Fibroblast of skin of right biceps (primary cell): ENCODE measurements at places on chromosomes 4 and X.

DNA sequence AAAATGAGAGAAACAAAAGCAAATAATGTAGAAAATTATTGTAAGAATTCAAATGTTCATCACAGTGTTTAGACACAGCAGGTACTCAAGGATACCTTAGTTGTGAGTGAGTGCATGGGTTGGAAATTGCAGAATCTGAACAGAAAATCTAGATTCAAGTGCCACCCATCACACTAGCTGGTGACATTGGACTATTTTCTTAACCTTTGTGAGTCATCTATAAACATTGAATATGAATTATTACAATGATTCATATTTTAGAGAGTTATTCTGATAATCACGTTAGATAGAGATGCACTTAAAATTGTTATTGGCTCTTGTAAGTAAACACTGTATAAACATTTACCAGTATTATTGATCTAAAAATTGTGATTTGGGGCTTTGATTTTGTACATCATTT lies 1113.1 kb downstream of the STIM2 start:
- no peak for DNase-seq

DNA sequence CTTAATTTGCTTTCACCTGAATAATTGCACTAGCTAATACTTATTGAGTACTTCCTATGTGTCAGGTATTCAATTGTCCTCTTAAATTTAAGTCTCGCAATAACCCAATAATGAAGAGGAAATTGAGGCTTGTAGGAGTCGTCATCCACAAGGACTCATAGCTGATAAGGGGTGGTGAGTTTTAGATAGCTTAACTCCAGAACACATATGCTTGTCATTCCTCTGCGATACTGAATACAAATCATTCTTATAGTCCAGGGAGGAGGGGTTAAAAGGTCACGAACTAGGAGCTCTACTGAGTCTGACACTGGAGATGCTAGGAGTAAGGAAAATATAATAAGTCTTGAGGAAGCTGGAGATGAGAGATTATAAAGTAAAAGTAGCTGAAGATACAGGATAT lies 1.4 kb upstream of the PACRGL start:
- DNase-seq, result no peak

DNA sequence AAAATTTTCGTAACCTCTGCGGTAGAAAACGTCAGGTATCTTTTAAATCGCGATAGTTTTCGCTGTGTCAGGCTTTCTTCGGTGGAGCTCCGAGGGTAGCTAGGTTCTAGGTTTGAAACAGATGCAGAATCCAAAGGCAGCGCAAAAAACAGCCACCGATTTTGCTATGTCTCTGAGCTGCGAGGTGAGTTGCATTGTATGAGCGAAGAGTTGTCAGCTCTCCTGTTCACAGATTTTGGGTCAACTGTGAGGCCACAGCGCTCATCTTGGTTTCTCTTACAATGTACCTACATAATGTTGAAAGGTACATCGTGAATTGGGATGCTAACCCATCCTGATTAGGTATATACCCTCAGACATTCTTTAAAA lies 486 bp downstream of the CLCN3 start:
- peak; percentile 18 for DNase-seq

GRCh38 chr4:189002475-189002874 lies 863.2 kb downstream of the TRIML1 start:
- no peak for DNase-seq

DNA sequence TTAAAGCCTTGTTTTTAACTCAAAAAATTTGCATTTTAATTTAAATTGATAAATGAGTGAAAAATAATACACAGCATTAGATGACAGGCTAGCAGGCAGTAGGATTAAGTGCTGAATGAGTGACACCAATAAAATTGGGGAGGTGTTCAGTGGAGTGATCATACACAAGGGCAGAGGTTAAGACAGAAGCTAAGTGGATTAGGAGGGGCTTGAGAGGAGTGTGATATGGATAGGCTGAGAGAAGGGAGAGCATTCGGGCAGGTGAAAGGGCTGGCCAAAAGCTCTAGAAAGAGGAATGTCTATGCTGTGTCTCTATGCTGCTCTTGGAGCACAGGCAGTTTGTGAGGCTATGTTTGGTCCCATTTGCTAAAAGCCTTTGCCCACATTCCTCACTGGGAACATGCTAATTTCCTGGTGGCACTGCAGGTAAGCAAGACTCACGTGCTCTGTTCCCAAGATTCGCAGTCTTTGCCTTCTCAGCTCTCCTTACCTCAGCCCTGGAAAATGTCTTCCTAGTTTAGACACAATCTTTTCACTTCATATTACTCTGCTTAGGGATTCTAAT lies 52.8 kb upstream of the CCSER1 start:
- no peak for DNase-seq

- no peak for DNase-seq
Observed at GRCh38 chr4:132838244-132838643, 310.9 kb upstream of the PCDH10 start.

DNA sequence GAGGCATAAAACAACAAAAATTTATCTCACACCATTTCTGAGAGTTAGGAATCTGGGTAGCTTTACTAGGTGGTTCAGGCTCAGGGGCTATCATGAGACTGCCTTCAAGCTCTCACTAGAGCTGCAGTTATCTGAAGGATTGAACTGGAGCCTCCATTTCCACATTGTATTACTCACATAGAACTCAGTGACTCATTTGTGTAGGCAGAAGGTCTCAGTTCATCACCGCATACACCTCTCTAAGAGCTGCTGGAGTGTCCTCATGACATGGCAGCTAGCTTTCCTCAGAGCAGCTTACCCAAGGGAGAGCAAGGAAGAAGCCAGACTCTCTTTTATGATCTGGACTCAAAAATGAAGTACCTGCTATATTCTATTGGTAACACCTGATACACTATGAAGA lies 389.2 kb downstream of the IQCM start:
- peak; percentile 3 for DNase-seq

DNA sequence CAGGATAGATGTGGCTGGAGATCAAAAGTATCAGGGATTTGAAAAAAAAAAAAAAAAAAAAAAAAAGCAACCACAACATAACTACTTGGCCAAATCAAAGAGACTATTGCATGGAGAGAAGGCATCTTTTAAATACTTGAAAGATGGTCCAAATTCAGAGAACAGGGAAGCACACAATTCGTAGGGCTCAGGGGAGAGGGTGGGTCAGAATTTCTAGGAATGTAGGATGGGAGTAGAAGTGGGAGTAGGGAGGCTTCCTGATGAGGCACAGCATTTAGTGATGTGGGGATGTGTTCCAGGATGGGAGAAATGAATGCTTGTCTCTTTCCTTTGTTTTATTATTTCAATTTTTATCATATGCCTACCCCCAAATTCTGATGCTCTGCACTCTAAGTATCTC lies 36.3 kb downstream of the RTL3 start:
- DNase-seq, result no peak

DNA sequence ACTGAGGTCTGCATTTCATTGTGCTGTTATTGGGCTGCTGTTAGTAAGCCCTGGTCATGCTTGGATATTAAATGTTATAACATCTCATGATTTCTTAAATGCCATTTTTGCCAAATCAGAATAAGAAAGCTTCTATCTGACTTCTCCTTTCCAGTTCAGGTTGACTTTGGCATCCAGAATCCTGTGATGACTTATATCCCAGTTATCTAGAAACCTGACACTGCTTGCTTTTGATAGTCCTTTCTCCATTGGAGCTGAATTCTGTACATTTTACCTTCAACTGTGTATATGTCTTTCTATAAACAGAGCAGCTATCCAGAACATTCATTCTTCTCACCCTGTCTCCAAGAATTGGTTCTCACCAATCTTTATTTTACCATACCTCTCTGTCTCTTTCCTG lies 257.7 kb upstream of the GNPDA2 start:
- no peak for DNase-seq

- DNase-seq, result peak; percentile 32
Observed at GRCh38 chr4:98527534-98528269, 130.7 kb downstream of the TSPAN5 start.

DNA sequence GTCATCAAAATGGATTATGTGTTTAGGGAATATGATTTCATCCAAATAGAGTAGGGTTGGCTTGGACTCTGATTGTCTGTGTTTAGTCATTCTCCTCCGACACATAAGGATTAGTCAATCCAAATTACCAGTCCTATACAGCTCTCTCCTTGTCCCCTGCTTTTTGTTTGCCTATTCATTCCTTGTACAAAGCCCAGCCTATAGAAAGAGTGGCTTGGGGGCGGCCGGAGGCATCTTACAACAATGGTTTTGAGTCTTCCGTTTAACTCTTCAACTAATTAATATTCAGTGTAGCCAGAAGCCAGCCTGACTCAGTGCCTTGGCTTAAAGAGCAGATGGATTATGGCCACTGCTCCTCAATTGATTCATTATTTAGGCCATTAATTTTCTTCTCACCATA lies 796.6 kb upstream of the POU3F4 start:
- DNase-seq, result no peak

DNA sequence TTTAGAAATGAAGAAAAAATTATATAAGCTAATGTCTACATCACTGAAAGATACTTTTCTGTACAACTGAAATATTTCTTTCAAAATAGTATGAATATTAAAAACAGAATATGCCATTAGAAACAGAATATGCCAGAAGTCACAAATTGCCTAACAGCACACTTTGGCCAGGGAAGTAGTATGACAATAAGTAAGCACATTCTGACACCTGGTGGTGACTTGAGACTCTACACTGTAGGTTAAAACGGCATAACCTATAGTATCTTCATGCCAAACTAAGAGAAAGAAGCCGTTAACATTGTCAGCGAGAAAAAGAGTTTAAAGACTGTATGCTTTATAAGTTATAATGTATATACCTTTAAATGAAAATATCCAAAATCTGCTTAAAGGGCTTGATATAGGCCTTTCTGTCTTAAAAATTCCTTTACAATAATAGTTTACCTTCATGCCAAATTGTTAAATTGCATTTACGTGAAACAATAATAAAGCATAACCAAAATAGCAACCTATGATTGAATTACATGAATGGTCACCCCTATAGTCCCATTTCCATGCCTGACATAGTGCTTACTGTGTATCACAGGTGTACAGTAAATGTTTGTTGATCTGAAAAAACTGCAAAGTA lies 32.8 kb downstream of the FAM13A start:
- peak; percentile 69 for DNase-seq

DNA sequence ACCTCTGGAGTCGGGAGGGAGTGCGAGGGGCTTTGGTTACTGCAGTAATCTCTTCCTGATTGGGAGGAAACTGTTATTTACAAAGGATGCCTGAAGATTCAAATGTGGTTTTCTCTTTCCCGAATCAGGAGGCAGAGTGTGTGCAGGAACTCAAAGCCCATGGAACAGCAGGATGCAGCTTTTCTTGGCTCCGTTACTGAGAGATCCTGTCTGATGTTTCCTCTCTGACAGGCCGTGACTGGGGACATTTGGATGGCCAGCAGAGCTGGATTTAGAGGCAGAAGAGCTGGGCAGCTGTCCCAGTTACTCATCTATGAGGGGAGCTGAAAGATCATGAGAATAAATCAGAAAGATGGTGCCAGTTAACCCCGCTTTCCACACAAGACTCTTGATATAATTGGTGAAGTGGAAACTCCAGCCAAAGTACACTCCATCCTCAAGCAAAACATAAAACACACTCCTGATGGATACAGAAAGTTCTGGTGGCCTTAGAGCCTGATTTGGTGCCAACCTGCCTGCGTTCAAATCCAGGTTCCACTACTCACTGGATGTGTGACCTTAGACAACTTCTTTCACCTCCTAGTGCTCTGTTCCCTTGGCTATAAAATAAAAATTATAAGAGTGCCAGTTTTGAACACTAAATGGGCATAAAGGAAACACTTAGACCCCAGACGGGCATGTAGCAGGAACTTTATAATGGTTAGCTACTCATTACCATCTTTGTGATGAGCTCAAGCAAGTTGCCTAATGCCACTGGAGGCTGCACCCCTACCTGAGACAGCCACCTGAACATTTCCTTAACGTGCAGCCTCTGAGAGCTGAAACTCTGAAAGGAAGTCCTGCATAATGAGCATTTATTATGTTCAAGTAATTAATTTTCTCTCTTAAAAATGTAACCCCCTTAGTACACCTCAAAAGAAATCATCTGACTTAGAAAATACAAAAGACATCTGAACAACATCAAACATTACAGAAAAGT lies 349.0 kb upstream of the GATB start:
- peak; percentile 17 for DNase-seq

- DNase-seq, result peak; percentile 93
Observed at GRCh38 chr4:113837397-113837796, 75.9 kb upstream of the CAMK2D start.

DNA sequence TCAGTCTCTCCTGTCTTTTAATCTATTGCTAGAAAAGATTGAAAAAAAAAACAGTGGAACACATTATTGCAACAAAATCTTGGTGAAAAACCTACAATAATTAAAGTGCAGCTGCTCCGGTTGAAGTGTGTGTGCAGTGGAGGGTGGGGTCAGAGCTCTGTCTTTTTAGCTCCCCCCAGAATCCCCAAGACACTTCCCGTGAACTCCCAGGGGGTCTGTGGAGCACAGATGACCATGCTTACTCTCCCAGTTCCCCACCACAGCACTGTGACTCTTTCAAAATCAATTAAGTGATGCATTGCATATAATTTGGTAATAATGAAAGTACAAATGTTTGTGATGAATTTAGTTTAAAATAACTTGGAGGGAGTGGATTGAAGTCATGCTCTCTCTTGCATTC lies 15.7 kb upstream of the SLC10A4 start:
- no peak for DNase-seq

- no peak for DNase-seq
Observed at GRCh38 chr4:77028246-77028645, 47.5 kb downstream of the CCNI start.

GRCh38 chrX:3244203-3244743 lies 102.2 kb downstream of the MXRA5 start:
- peak; percentile 94 for DNase-seq
